CD4-positive, alpha-beta T cell treated with Interleukin-21 for 1 hour (primary cell): ENCODE measurements at places on chromosomes 2 and 18.

DNA sequence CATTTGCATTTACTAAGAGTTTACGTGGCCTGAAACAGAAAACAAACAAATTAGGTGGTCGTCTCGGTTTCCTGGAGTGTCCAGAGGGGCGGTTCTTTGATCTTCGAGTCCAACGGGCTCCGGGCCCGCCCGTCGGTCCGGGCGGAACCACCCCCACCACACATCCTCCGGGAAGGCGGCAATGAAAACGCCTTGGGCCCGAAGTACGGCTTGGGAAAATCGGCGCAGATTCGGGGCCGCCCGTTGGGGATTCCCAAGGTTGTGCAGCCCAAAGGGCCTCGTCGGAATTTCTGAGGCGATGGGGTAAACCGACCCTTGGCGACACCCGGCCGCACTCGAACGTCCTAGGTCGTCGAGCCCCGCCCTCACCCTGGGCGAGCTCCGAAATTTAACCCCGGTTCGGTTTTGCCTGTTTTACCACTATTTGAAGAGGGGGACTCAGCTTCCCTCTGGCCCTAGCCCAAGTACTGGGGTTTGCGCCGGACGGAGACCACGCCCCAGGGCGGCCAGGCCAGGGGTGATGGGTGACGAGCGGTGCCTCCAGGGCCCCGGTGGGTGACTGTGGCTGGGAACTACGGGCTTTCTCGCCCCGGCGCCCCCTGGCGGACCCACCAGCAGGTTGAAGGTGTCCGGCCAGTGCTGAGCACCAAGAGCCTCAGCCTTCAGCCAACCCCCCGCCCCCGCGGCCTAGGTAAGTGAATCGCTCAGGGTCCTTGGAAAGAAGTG is 1.9 kb upstream of the CFAP53 start:
- peak; percentile 81 for DNase-seq

DNA sequence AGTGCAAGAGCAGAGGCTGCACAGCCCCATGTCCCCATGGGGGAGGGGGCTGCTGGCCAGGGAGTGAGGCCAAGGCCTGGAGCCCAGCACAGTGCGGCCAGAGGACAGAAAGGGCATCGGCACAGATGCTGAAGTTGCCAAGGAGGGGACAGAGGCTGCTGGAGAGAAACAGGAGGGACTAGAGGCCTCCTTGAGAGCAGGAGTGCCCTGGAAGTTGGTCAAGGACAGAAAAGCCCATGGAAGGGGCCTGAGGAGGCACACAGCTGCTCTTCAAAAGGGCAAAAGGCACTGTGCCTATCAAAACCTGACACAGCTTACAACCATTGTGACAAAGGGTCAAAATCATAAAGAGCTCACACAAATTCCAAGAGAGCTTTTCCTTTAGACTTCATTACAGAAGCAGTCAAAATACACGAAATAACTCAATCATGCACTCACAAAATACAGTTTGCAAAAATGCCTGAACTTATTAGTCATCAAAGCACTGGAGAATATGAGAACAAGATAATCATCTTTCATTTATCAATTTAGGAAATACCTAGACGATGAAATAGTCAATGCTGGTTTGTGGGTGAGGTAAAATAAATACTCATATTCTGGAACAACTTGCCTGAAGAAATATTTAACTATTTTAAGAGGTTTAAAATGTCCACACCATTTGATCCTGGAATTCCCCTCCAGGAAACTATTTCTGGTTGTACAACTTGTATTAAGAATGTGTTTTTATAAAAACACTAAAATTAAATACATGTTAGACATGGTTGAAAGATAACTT is 79.6 kb downstream of the USP40 start:
- DNase-seq, result no peak

GRCh38 chr2:98935777-98936352 is at the start of gene CRACDL:
CRACDL (minus strand) TSS chr2:98936225; CDS start chr2:98846800, 89,425 bp downstream.
- no peak for DNase-seq

DNA sequence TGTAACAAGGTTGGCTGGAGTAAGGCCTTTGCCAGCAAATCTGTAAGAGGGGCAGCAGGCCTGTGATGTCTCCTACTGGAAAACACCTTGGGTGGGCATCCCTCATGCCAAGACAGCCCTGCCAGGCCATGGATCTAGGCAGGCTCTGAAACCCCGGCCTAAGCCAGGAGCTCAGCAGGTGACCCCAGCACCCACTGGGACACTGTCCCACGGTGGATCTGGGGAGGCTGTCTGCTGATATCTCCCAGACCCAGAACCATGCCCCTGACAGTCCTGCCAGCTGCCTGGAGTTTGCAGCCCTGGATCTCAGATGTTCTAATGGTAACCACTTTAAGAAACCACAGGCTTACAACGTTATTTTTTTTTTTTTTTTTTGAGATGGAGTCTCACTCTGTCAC is 117.7 kb downstream of the ZNF516 start:
- no peak for DNase-seq

GRCh38 chr2:38515155-38516074 is 87.3 kb downstream of the HNRNPLL start:
- no peak for DNase-seq

- DNase-seq, result no peak
These were observed 24.7 kb downstream of the LGALSL start for GRCh38 chr2:64478502-64479230.

- no peak for DNase-seq
These were observed 342.6 kb downstream of the SATB2 start for GRCh38 chr2:199115169-199115568.

DNA sequence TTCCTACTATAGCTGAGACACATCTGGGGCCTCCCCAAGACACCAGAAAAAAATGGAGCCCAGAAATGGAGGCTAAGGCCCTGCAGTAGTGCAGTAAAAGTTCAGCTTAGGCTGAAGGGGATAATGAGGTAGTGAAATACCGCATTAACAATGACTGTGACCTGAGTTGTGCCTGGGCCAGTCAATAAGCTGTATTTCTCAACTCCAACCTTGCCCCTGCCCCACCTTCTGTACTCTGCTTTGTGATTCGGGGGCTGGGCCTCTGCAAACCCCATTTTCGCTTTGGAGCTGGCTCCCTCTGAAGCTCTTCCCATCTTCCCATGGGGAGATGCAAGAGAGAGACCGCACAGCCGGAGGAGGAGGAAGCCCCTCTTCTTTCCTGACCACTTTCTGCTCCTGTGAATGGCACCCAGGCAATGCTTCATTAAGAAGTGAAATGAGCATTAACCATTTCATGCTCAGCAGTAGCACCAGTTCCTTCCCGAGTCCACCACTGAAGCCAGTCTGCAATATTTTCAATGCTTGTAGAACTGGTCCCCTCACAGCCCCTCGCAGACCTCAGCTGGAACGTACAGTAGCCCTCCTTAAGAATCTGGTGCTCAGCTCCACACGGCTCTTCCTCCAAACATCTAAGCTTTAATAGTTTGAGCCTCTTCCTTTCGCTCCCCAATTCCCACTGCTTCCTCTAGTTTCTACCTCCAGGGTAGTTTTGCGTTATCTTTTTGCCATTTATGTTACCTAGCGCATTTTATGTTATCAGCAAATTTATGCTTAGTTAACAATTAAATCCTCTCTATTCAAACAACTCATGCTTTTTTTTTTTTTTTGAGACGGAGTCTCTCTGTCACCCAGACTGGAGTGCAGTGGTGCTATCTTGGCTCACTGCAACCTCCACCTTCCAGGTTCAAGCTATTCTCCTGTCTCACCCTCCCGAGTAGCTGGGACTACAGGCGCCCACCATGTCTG is 32.6 kb upstream of the SCYGR1 start:
- DNase-seq, result no peak
